Gastroesophageal sphincter (tissue), 4 donors: ENCODE measurements at places on chromosomes 2 and 18.
A peak's percentile ranks its signal among the peaks of the same experiment; 100 is the strongest.

DNA sequence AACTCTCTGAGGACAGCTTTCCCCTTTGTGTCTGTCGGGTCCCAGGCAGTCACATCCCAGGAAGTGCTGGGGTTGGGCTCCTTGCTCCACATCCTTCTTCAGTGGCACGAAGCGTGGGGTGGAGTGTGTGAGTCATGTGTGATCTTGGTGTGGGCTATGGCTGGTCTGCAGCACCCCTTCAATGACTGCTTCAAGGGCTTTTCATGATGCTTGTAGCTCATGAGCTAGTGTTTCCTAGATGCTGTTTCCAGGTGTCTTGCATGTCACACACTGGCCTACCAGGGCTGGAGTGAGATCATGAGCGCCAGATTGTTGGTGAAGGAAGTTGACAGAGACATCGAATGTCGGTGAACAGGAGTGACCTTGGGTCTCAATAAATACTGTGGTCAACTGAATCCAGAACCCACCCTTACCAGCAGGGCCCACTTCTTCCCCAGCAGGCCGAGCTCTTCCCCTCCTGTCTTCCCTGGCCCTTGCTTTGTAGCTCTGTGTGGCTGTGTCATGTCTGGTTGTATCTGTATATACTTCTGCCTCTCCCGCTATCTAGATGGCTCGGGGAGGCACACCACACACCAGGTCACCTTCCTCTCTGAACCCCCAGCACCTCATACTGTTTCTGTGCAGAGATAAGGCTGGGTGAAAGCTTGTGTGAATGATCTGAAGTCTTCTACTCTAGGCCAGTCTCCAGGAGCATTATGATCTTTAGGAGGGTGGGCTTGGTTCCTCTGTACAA, 3.8 kb downstream of the C2orf92 start:
- no peak for ATAC-seq

DNA sequence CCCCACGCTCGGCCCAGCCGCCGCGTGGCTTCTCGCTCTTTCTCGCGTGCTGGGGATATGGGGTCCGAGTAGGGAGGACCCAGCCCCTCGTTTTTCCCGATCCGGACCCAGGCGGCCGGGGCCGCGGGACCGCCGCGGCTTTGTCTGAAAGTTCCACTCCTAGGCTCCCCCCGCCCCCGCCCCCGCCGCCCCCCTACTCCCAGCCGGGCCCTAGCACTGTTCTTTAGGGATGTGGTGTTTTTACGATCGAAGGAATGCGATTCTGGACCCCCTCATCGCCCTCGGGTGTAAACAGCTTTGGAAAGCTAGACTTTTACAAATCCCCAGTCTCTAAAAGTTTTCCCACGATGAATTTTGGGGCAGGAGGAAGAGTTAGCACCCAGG, 819 bp downstream of the TGIF1 start:
- no peak for ATAC-seq

DNA sequence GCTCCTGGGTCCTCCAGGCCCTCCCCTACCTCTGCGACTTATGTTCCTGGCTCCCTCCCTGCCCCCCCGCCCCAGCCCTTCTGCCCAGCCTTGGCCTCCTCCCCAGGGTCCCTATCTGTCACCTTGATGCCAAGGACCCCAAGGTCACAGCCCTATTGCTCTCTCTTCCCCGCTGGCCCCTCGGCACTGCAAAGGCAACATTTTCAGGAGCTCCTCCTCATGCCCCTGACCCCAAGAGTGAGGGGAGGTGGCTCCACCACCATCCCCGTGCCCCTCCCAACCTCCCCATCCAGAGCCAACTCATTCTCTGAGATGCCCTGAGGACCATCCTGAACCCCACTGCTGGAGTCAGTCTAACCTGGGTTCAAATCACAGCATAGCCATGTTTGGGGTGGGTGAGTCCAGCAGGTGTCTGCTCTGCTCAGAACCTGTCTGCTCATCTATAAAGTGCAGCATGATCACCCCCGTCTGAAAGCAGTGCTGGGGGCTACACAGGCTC, 11.7 kb downstream of the LIMS2 start:
- ATAC-seq: no peak

GRCh38 chr2:18379870-18380269, 180.6 kb downstream of the RDH14 start:
- ATAC-seq: no peak

DNA sequence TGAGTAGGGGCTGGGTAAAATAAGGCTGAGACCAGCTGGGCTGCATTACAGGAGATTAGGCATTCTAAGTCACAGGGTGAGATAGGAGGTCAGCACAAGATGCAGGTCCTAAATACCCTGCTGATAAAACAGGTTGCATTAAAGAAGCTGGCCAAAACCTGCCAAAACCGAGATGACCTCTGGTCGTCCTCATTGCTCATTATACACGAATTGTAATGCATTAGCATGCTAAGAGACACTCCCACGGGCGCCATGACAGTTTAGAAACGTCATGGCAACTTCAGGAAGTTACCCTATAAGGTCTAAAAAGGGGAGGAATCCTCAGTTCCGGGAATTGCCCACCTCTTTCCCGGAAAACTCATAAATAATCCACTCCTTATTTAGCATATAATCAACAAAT, 132.2 kb downstream of the ARL4C start:
- no peak for ATAC-seq

DNA sequence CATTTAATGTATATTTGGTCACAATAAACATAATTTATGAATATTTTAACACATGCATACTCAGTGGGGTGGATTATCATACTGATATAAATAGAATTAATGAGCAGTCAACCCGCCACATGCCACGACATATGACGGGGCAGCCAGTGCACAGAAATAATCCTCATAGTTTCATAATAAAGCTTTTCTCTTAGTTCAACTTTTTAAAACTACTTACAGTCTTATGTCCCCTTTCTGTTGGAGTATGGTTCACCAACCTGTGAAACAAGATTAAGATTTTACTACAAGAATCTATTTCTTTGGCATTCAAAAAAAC, 75.6 kb upstream of the ETAA1 start:
- ATAC-seq: no peak

DNA sequence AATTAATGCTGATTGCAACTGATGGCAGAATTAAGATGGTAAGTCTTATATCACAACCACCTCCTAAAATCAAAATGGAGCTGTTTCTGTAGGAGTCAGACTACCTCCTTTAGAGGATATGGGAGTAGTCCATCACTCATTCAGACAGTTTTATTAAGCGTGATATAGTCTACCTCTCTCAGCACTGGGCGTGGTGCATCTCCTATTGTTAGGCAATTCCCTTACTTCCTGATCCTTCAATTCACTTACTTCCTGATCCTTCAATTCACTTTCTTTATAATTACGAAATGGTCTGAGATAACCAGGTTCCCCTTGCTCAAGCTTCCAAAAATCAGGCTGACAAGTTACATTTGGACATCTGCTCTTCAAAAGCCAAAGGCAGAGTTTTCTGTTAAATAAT, 31.9 kb downstream of the ATP8B1 start:
- ATAC-seq: peak; percentile 23

DNA sequence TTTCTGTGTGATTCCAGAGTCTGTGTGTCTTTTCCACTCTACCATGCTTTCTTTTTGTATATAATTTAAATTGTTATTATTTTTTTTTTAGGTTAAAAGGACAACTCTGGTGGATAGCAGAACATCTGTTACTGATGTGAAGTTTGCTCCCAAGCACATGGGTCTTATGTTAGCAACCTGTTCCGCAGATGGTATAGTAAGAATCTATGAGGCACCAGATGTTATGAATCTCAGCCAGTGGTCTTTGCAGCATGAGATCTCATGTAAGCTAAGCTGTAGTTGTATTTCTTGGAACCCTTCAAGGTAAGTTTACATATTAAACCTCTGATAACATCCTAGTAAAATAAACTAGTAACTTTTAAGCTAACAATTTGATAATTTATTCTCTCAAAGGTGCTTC, 15.3 kb downstream of the SEH1L start:
- ATAC-seq: no peak

GRCh38 chr2:239638376-239638775, 237.6 kb upstream of the HDAC4 start:
- no peak for ATAC-seq

- no peak for ATAC-seq
These were observed 27.6 kb downstream of the STAT1 start for GRCh38 chr2:190986221-190986953.

GRCh38 chr18:23529604-23530003, 26.3 kb downstream of the RMC1 start:
- no peak for ATAC-seq

- ATAC-seq: no peak
These were observed 109.9 kb upstream of the OTX1 start for GRCh38 chr2:62940697-62941096.

DNA sequence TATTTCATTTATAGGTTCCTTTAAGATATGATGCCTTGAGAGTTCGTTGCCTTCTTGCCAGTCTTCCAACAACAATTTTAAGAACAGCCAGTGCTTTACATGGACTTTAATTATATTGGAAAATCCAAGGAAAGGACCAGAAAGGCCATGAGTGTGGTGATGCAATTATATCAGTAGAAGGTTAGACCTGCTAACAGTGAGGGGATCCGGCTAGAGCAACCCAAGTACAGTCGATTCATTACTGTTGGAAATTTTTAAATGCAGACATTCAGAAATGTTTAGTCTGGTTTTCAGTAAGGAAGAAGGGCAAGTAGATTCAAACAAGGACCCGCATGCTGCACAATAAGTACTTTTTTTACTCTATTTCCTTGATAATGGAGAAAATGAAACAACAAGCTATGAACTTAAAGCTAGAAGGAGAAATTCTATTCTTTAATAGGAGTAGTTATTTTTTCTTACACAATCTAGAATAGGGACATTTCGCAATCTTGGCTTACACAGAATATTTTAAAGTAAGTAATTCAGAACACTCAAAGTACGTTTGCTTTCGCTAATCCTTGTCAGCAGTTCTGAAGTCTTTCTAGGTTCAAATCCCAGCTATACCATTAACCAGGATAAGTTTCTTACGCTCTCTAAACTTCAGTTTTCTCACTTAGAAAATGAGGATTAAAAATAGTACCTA, 405.5 kb downstream of the MEIS1 start:
- ATAC-seq: no peak

- ATAC-seq: no peak
These were observed 38.9 kb upstream of the LPIN2 start for GRCh38 chr18:3051718-3052410.

DNA sequence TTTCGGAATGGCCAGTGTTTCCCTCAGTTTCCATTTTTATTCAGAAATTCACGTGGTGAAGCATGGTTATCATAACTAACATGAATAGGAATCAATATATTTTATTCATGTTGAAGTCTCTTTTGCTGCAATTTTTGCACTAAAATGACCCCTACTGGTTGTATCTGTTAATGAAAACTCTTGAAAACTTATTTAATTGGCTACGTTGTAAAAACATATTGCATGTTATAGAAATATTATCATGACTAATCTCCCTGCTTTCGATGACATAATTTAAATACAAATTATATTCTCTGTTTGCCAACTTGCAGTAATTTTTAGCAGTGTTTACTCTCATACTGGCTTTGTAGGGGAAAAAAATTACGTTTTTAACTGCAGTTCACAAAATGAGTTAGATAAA, 3.5 kb downstream of the CRIM1 start:
- no peak for ATAC-seq

DNA sequence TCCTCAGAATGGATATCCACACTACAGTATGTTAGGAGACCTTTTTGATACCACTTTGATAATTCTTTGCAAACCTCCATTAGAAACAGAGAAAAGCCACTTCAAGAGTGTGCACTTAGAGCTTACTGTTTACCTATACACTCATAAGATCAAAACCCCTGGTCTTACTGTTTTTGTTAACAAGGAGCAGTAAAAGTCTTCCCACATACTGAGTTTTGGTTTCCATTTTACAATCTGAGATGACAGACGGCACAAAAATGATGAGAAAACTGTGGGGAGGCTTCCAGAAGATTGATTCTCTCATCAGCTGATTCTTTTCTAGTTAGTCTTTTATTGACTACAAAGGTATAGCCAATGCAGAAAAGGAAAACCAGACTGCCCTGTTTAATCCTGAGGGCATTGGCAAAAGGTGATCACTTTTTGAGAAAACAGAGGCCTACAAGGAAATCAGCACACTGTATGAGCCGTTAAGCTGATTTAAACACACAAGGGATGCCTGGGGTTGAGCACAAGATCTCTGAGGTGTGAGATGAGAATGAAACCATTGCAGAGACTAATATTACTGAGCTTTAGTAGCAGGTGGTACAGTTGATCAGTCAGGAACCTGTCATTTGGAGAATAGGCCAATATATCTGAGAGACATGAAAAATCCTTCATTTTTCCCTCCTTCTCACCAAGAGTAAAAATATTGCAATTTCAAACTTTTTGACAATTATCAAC, 368.6 kb downstream of the GRB14 start:
- ATAC-seq: no peak

DNA sequence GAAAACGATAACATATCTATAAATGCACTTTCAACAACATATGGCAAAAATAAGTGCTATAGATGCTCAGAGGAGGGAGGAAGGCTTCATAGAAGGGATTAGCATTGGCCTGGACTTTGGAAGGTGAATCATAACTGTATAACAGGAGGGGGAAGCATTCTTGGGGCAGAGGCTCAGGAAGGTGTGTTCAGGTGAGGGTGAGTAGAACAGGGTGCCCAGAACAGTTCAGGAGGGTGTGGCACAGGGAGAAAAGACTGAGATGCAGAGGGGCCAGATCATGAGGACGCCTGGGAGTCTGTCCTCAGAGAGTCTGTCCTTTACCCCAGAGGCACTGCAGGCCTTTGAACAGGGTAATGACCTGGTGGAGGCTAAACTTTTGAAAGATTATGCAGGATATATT, 29.3 kb upstream of the MEP1B start:
- no peak for ATAC-seq

GRCh38 chr2:60820416-60821132, 60.8 kb upstream of the REL start:
- ATAC-seq: no peak

DNA sequence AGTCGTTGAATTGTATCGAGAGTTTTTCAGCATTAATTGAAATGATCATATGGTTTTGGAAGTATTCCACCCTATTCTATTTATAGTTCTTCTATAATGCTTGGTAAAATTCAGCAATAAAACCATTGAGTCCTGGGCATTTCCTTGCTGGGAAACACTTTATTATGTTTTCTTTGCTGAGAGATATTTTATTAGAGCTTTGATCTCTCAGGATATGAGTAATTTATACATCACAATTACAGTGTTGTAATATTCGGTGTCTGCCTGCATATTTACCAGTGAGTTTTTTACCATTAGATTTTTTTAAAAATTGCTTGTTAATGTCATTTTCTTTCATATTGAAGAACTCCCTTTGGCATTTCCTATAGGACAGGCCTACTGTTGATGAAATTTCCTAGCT, 402.7 kb upstream of the FSIP2 start:
- ATAC-seq: no peak

DNA sequence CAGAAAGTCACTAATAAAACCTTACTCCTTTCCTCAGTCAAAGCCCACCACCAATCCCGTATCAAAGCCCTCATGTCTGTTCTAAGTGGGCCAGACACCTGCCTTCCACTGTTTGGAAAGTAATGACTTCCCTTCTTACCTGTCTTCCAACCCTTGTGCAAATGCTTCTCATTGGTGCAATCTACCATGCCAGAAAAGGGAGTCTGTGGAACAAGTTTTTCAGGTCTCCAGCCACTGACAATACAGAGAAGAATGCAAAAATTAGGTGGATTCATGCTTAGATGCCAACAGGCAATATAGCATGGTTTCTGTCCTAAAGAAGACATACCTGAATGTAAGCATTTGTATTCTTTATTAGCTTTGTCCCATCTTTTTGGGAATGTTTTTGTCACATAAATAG, 1140.6 kb upstream of the LRRTM1 start:
- ATAC-seq: no peak
